ENCODE measurements at places on chromosomes 7 and 10.

- DNase-seq, result no peak
Observed at GRCh38 chr7:122626785-122627184, 72.1 kb downstream of the RNF133 start.

DNA sequence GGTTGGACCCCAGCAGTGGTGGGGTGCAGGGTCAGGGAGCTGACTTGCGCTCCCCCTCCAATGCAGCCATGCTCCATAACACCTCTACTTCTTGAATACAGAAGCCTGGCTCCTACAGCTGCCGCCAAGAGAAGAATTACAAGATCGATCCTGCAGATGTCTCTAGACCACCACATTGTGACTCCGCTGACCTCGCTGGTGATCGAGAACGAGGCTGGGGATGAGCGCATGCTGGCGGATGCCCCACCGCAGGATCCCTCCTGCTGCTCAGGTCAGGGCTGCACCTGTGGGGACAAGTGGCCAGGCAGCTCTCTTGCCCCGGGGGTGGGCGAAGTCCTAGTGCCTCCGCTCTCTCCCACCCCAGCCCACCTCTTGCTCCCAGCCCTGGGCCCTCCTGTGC, 31.7 kb downstream of the ITIH2 start:
- DNase-seq, result no peak

DNA sequence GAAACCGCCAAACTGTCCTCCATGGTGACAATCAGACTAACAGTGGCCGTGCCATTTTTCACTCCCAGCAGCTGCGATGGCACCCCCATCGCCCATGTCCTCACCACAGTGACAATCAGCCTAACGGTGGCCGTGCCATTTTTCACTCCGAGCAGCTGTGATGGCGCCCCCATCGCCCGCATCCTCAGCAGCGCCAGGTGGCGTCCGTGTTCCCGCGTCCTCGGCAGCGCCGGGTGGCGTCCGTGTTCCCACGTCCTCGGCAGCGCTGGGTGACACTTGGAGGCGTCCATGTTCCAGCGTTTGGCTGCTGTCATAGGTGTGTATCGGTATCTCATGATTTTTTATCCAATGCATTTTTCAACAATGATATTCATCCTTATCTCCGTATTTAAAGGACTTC, 267.3 kb downstream of the PTPRN2 start:
- no peak for DNase-seq

DNA sequence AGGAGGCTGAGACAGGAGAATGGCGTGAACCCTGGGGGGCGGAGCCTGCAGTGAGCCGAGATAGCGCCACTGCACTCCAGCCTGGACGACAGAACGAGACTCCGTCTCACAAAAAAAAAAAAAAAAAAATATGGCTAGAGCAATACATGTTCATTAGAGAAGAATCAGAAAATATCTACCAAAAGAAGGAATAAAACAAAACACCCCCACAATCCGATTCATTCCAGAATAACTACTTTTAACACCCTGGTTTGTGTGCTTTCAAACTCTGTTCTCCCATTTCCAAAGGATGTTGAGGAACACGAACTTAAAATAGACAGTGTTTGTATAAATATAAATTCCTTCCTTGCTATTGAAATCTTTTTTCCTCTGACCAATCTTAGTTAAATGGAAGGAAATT, 6.5 kb downstream of the PDSS1 start:
- no peak for DNase-seq

- no peak for DNase-seq
Observed at GRCh38 chr7:100753750-100754149, 20.4 kb downstream of the ZAN start.

- no peak for DNase-seq
Observed at GRCh38 chr10:107653832-107654287, 489.4 kb upstream of the SORCS1 start.
